ENCODE measurements at places on chromosomes 2 and 18. TPM values are rescaled to one million over a fixed set of nuclear protein-coding genes. Genes with fewer than 3 reads are reported as not detected.

GRCh38 chr2:9914384-9915065 lies 37.0 kb upstream of the GRHL1 start:
- no peak overlapping the region for H3K27ac ChIP-seq
- H3K4me3 ChIP-seq, result no peak overlapping the region
- H3K36me3 ChIP-seq, result peaks cover 23% of the 10 kb centered on the region
- H3K27me3 ChIP-seq, result no peaks in the 10 kb centered on the region

- H3K27me3 ChIP-seq, result no peaks in the 10 kb centered on the region
- no peaks in the 10 kb centered on the region for H3K36me3 ChIP-seq
- DNase-seq, result no peak
Observed at GRCh38 chr2:139864821-139865302, 1084.7 kb upstream of the NXPH2 start.

DNA sequence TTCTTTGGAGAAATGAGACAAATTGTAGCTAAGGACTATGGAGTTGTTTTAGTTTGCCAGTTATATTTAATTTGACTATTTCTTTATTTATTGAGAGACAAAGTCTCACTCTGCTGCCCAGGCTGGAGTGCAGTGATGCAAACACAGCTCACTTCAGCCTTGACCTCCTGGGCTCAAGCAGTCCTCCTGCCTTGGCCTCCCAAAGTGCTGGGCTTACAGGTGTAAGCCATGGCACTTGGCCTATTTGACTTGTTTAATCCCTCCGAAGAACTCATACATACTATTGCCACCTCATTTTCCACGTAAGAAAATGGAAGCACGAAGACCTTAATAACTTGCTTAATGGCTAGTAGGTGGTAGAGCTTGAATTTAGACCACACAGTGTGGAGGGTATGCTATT lies 988 bp upstream of the RNF144A start:
- H3K27me3 ChIP-seq, result no peaks in the 10 kb centered on the region
- no peak for DNase-seq
- no peaks in the 10 kb centered on the region for H3K36me3 ChIP-seq

DNA sequence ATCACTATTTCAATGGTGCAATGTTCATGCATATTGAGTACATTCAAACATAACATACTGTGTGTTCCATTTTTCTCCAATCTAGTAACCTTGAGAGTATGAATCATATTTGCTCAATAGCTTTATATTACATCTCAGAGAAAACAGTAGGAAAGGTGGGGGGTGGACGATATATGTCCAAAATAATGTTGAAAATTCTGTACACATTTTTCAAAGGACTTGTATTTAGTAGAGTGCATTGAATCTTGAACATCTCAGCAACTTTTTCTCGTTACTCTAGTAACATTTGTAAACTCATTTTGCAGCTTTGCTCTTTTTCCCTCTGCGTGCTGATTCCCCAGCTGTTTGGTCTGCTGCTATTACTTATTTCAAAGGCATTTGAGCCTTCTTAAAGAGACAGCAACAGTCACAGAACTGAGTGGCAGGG lies 1487.0 kb downstream of the LRP1B start:
- DNase-seq, result no peak
- H3K27ac ChIP-seq, result no peak overlapping the region
- no peaks in the 10 kb centered on the region for H3K27me3 ChIP-seq
- H3K36me3 ChIP-seq, result no peaks in the 10 kb centered on the region
- no peaks in the 10 kb centered on the region for H3K4me1 ChIP-seq

DNA sequence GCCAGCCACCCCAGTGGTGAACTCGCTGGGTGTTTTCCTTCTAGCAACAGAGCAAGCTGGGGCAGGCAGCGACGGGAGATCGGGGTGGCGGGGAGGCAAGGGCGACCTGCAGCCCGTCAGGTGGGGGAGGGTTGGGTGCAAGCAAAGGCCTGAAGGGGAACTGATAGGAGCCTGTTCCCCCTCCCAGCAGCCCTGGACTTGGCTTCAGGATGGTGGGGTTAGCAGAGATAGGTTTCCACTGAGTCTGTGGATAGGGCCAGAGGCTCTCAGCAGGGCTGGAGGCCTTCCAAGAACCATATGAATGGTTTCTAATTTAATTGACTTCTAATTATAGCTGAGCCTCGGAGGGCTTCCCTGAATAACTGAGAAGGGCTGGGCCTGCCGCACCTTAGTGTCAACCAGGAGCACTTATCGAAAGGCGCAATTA lies 55.3 kb downstream of the EDAR start:
- H3K4me3 ChIP-seq, result no peak overlapping the region
- no peak overlapping the region for H3K27ac ChIP-seq
- no peaks in the 10 kb centered on the region for H3K27me3 ChIP-seq
- no peaks in the 10 kb centered on the region for H3K4me1 ChIP-seq
- no peak for DNase-seq
- H3K36me3 ChIP-seq, result no peaks in the 10 kb centered on the region

DNA sequence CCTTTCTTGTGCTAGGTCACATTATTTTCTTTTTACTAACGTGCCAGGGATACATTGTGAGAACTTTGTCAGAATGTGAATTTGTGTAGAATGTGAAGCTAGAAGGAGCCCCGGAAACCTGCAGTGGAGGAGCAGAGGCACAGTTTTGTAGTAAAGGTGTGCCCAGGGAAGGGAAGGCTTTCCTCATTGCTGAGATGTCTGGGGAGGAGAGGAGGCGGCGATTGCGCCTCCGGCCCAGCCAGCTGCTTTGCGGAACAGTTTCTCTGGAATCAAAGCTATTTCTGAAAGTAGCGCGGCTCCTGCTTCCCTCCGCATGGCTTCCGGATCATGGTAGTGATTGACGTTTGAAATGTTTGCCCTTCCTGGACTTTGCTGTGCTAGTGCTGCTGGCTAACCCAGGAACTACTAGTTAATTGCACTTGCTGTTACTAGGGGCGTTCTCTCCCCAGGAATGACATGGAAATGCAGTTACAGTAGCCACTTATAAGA lies 83.1 kb upstream of the RBM44 start:
- H3K4me1 ChIP-seq, result peaks cover 65% of the 10 kb centered on the region
- peak overlapping the region; percentile 85 for H3K27ac ChIP-seq
- peak overlapping the region; percentile 39 for H3K4me3 ChIP-seq
- peaks cover 25% of the 10 kb centered on the region for H3K36me3 ChIP-seq

GRCh38 chr2:135743860-135744259 lies 2.2 kb downstream of the UBXN4 start:
- H3K27me3 ChIP-seq, result no peaks in the 10 kb centered on the region
- peaks cover 41% of the 10 kb centered on the region for H3K4me1 ChIP-seq
- H3K27ac ChIP-seq, result peak overlapping the region; percentile 36
- H3K36me3 ChIP-seq, result peaks cover 6% of the 10 kb centered on the region

DNA sequence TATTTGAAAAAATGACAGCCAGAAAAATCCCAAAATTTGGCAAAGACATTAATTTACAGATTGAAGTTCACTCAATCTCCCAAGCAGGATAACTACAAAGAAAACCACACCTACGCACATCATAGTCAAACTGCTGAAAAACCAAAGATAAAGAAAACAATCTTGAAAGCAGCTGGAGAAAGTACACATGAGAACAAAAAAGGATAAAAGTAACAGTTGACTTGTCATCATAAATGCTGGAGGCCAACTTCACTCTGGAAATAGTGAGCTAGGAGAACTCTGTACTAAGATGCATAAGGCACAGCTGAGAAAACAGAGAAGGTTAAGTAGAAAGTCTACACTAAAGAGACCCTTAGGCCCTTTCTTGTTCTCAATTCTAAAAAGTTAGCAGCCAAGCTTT lies 73.1 kb downstream of the TLK1 start:
- no peak overlapping the region for H3K4me3 ChIP-seq
- H3K4me1 ChIP-seq, result peaks cover 7% of the 10 kb centered on the region
- H3K27ac ChIP-seq, result no peak overlapping the region
- H3K36me3 ChIP-seq, result no peaks in the 10 kb centered on the region

GRCh38 chr2:176508374-176508773 lies 239.1 kb downstream of the MTX2 start:
- H3K36me3 ChIP-seq, result no peaks in the 10 kb centered on the region
- H3K27ac ChIP-seq, result no peak overlapping the region

DNA sequence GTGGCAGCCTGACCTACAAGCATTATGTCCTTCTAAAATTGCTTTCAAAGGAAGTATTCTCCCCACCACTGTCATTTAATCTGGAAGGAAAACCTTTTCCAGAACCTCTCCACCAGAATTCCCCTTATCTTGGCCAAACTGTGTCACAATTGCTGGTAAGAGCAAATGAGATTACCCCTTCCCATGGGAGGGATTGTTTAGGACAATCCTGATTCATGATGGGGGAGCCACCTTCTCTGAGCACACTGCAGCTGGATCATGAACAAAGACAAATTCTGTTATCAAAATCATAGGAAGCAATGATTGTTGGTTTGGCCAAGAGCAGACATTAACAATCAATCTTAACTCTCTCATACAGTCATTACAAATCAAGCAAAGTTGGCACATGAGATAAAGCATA lies 18.1 kb upstream of the ATOH8 start:
- no peak overlapping the region for H3K27ac ChIP-seq
- H3K36me3 ChIP-seq, result no peaks in the 10 kb centered on the region

- H3K4me3 ChIP-seq, result no peak overlapping the region
- H3K27ac ChIP-seq, result no peak overlapping the region
- no peak for DNase-seq
- H3K4me1 ChIP-seq, result peaks cover 44% of the 10 kb centered on the region
- H3K36me3 ChIP-seq, result no peaks in the 10 kb centered on the region
Observed at GRCh38 chr2:240913810-240914644, 7.9 kb downstream of the CROCC2 start.

GRCh38 chr2:241052677-241053360 lies 49.3 kb downstream of the MTERF4 start:
- H3K4me3 ChIP-seq, result no peak overlapping the region
- no peak overlapping the region for H3K27ac ChIP-seq
- no peaks in the 10 kb centered on the region for H3K27me3 ChIP-seq
- H3K36me3 ChIP-seq, result peaks cover 57% of the 10 kb centered on the region
- H3K4me1 ChIP-seq, result no peaks in the 10 kb centered on the region

Gene IL1R1
- 57.5 TPM for total RNA-seq

Gene DUSP2
- 5.5 TPM for total RNA-seq

Gene CXCR2
- total RNA-seq, result 2.8 TPM

Gene CCNYL1
- total RNA-seq, result 17.2 TPM

Gene CD8A
- 1.2 TPM for total RNA-seq

Measured in esophagus muscularis mucosa (tissue), 4 donors.